ENCODE measurements at places on chromosomes 2 and 18. TPM values are rescaled to one million over a fixed set of nuclear protein-coding genes. Genes with fewer than 3 reads are reported as not detected.

CRYBA2 gene
- not detected for total RNA-seq

MYOM1 gene
- 0.13 TPM for total RNA-seq

HOXD12 gene
- not detected for total RNA-seq

DNA sequence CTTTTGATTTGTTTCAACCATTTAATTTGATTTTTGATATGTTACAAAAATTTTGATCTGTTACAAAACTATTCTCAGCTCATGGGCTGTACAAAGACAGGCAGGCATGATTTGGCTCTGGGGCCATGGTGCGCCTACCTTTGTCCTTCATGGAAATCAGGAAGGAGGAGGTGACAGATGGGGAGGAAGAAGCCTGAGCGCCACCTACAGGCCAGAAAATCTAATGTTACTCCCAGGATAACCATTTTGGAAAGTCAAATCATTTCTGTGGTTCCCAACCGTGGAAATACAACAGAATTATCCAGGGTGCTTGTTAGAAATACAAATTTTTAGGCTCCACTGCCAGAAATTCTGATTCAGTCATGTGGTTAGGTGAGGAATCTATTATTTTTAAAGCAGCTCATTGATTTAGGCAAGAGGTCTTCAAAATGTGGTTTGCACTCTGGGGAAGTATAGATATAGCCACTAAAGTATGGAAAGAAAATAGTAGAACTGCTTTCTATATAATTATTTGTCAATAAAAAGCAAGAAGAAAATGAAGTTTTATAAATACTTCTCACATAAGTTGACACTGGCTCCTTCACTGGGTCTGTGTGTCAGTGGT is 93.9 kb downstream of the EVA1A start:
- peak; percentile 38 for DNase-seq

GRCh38 chr2:33526132-33526531 is 49.7 kb downstream of the RASGRP3 start:
- DNase-seq = no peak

GRCh38 chr2:207085110-207085509 is 80.6 kb downstream of the KLF7 start:
- no peak for DNase-seq

FER1L5 gene
- total RNA-seq = 0.05 TPM

DNA sequence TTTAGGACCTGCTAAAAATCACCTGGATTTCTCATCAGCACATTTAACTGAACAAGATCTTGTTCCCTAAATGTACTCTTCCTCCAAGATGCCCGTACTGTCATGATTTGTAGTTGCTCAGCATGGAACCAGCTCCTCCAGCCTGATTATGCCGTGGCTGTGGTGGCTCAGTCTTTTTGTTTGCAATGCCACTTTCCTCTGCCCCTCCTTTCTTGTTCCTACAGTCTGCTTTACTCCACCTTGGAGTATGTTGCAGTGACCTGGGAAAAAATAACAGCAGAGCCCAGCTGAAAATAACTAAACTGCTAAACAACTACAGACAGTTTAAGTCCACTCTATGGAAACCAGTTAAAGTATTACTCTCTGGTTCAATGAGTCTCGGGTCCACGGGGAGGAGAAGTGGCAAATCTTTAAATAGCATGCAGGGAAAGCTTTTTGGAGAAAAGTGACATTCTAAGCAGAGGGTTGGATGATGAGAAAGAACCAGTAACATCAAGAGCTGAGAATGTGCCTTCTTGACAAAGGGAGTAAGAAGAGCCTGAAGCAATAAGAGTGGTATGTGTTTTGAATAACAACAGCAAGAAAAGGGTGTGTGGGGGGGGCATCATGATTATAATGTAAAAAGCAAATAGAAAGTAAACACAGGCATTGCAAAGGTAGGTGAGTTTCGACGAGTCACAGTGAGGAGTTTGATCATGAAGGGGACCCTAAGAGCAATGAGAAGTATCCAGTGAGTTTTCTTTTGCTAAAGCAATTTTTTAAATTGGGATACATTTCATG is 225.7 kb downstream of the TMX3 start:
- DNase-seq = no peak

- DNase-seq = no peak
These were observed 141.2 kb downstream of the MYCN start for GRCh38 chr2:16081316-16082200.

DNA sequence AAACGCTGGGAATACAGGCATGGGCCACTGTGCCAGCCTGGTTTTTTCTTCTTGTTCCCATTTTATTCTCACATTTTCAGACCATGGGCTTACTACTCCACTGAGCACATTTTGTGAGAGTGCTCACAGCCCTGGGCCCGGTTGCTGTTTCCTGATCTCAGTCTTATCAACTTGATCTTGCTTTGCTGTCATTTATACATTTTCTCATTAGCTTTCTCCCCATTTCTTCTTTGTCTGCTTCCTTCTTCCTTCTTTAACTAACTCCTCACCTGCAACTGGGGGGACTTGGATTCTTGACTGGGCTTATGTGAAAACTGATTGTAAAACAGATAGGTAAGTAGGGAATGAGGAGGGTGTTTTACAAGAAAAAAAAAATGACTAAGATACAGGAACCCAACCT is 117.3 kb downstream of the PLB1 start:
- DNase-seq = no peak

DNA sequence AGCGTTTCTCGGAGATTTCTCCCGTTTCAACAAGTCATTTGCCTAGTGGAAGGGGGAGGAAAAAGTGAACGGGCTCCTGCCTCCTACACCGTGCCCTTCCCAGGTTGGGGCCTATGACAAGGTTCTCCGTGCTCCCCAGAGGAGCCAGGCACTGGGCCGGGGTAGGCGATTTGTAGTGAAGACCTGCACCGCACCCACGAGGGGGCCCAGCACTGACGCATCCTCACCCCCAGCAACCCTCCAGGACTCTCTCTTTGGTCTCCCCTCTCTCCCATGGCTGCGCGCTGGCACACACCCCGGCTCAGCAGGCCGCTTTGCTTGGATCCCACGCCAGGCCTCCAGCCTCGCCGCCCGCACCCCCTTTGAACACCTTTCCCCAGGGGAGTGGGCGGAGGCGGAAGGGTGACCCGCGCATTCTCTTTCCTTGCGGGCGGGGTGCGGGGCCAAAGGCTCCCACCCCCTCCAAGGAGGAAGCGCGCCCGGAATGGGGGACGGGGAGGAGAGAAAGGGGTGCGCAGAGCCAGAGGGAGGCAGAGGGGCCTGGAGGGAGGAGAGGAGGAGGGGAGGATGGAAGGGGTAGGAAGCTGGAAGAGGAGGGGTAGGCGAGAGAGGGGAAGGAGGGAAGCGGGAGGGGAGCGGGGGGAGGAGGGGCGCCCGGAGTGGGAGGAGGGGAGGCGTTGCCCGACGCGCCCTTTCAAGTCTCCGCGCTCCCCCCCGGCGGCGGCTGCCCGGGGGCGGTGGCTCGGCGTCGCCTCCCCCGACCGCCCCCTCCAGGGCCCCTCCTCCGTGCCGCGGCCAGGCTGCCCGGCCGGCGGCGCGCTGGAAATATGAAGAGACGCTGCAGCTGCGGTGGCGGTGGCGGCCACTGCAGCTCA is at the start of gene APCDD1:
Gene APCDD1, plus strand, starts transcription at position 830 of the 875 bp plus-strand sequence. CDS start 347 bp downstream, outside the sequence.
- DNase-seq = no peak

DNA sequence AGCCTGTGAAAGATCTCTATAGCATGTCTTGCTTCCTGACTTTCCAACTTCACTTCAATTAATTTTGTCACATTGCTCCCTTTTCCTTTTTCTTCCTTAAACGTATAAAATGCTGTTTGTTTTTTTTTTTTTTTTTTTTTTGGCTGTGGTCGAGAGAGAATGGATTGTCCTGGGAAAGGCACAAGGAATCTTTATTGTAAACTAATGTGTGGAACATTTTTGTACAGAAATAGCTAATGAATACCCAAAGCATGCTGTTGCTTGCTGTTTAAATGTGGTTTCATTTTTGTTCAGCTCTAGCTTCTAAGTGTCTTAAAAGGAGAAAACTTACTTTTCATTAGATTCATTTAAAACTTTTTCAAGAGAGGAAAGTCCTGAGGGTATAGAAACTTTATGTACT is 105.5 kb downstream of the GPD2 start:
- no peak for DNase-seq

GRCh38 chr2:209348433-209348832 is 75.4 kb upstream of the MAP2 start:
- DNase-seq = no peak

MZT2A gene
- total RNA-seq = 324 TPM

DNA sequence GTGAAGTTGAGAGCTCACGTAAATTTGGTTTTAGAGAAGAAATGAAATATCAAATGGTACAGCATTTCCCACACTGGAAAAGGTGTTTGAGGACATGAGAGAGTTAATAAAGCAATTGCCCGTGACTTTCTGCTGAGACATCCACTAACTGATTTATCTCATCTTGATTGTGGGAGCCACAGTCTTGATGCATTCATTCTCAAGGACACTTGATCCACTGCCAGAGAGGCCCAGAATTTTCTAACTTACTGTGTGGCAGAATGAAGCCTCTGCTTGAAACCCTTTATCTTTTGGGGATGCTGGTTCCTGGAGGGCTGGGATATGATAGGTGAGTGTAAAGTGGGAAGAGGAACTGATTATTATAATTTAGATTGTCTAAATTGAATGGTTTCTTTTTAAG is at the start of gene CPO:
Gene CPO, plus strand, starts transcription at position 179 of the 400 bp plus-strand sequence. Its CDS starts 82 bp downstream, at position 261.
- no peak for DNase-seq

GPR39 gene
- 18.0 TPM for total RNA-seq

UGT1A8 gene
- total RNA-seq = 43.6 TPM

- DNase-seq = no peak
These were observed 88.2 kb downstream of the HS1BP3 start for GRCh38 chr2:20562540-20563225.

SLC4A5 gene
- not detected for total RNA-seq

- DNase-seq = no peak
These were observed 104.8 kb downstream of the COLEC12 start for GRCh38 chr18:395456-396250.

CMPK2 gene
- 5.5 TPM for total RNA-seq

NOSTRIN gene
- total RNA-seq = 5.1 TPM

DNA sequence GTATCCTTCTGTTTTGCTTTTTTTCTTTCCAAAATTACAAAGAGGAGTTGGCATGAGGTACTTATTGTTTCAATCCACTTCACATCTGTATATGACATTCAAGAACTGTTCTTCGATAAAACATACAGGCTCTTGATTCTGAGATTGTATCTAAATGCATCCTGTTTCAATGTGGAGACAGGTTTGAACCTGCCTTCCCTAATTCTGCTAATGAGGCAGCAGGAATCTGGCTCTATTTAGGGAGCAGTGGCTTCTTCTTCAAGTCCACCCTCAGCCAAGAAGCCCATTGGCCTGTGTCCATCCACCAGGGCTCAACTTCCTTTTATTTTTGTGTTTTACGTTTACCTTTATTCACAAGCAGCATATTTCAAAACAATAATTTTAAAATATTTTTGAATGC is 84.8 kb upstream of the PIK3C3 start:
- no peak for DNase-seq

LYPD6 gene
- 1.2 TPM for total RNA-seq

DIPK1C gene
- total RNA-seq = 0.05 TPM

FLACC1 gene
- total RNA-seq = 1.2 TPM

DNA sequence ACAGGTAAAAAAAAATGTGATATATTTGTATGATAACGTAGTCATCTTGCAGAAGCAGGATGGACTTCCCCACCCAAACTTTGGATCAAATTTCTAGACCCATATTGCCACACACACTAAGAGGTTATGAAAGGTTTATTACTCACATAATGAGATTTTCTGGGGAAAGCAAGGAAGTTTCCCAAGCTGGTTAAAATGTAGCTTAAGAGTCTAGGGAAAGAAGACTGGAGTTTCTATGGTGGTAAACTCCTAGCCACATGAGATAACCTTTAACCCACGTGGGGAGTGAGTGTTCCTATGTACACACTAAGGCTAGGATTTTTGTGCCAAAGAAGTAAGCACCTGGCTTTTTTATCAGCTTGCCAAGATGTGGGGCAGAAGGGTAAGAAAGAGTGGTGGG is 335.7 kb upstream of the UBE2E3 start:
- no peak for DNase-seq

GRCh38 chr2:207467716-207468347 is 61.9 kb upstream of the CREB1 start:
- DNase-seq = no peak

GRCh38 chr2:143237146-143237777 is 108.0 kb downstream of the ARHGAP15 start:
- no peak for DNase-seq

- no peak for DNase-seq
These were observed 17.9 kb downstream of the EHD3 start for GRCh38 chr2:31251851-31252250.

- DNase-seq = peak; percentile 59
These were observed 93.9 kb downstream of the DGKD start for GRCh38 chr2:233448220-233448559.

DNA sequence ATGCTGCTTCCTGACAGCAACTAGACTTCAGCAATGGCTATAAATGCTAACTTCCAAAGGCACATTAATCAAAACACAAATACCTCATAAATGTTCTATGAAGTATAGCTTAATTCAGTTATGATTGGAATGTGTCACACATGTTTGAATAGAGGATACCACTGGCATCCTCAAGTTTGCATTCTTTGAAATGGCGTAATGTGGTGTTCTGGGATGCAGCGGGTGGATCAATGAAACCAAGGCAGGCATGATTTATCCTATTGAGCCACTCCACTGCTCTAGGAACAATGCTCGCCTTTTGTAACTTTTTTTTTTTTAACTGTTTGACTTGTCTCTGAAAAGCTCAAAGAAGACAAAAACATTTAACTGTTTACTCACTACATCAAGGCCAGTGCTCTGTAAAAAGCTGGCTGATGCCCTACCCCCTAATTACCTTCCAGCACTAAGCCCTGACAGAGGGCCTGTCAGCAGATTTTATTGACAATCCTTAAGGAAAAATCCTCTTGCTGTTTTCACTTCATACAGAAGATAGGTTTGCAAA is 278.8 kb upstream of the SESTD1 start:
- peak; percentile 15 for DNase-seq

LRP1B gene
- not detected for total RNA-seq

DNA sequence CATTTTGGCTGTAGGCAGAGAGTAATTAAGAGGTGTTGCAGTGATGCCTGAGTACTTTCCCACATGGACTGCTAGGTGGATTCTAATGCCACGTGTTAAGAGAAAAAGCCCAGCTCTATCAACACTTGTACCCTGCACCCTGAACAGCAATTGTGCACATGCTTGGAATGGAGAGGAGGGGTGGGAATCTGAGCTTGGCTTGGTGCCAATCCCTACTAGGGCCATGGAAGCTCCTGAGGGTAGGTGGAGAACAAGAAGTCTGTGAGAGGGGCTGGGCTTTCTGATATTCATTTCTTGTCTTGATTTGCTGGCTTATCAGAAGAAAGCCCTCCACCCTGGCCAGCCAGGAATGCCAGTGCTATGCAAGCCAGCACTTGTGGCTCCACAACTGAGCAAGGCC is 292.2 kb downstream of the KCNS3 start:
- no peak for DNase-seq

SERPINB8 gene
- 3.4 TPM for total RNA-seq

- DNase-seq = no peak
These were observed 157.3 kb downstream of the RHBDD1 start for GRCh38 chr2:226993171-226993570.

DNA sequence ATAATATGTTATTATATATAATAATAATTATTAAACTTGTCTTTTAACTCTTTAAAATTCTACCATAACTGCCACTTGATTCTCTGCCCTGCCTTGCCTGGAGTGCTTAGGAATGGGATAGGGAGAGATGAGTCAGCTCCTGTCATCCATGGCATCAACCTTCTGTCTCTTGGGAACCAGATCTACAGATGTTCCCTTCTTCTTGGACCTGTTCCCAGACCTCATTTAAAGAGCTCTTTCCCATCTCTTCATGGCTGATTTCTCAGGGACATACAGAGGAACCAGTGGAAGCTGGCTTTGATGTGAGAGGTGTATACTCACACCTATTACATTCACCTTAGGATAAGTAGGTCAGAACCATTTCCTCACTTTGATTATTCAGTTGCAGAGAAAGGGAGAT is 155.3 kb upstream of the MYO3B start:
- DNase-seq = no peak

KLHL14 gene
- not detected for total RNA-seq

Measured in HT-29 (cell line).